NCI-H1092 (cell line): ENCODE measurements at places on chromosomes 6 and 20.

GRCh38 chr6:159203304-159204005 lies 34.3 kb downstream of the FNDC1 start:
- DNase-seq: no peak

DNA sequence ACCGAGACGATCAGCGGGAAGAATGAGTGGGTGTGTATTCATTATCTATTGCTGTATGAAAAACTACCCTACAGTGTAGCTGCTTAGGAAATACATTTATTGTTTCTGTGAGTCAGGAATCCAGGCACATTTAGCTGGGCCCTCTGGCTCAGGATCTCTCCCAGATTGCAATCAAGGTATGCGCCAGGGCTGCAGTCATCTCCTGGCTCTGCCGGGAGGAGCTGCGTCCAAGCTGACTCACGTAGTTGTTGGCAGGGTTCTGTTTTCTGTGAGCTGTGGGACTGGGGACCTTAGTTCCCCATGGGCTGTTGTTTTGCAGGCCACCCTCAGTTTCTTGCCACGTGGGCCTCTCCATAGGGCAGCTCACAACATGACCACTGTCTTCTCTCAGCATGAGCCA lies 68.2 kb upstream of the FUCA2 start:
- DNase-seq: no peak

DNA sequence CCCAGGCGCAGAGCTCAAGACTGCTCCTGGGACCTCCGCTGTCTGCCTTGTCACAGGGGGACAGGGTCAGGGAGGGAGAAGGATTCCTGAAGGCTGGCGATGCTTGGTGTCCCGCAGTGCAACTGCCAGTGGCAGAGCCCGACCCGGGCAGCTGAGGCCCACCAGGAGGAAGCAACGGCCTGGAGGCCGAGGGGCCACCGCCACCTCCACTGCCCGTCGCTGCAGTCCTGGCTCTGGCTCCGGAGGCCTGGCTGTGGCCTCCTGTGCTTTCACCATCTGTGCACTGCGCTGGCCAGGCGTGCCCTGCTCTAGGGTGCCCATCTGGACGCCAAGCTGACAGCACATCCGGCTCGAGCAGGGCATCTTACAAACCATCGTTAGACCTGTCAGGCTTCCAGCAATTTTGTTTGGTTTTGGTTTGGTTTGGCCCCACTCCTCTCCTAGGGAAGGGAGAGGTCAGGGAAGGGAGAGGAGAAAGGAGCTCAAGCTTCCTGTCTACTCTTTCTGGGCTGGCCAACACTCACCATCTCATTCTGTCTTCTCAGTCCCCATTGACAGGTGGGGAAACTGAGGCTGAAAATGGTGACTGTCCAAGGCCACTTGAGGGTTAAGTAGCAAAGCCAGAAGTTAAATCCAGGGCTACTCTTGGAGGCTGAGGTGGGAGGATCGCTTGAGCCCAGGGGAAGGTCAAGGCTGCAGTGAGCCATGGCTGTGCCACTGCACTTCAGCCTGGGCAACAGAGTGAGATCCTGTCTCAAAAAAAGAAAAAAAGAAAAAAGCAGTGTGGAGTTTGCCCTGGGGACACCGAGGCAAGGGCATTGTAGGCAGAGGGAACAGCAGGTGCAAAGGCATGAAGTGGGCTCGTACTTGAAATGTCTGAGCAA lies 37.7 kb upstream of the NOL4L start:
- DNase-seq: no peak

DNA sequence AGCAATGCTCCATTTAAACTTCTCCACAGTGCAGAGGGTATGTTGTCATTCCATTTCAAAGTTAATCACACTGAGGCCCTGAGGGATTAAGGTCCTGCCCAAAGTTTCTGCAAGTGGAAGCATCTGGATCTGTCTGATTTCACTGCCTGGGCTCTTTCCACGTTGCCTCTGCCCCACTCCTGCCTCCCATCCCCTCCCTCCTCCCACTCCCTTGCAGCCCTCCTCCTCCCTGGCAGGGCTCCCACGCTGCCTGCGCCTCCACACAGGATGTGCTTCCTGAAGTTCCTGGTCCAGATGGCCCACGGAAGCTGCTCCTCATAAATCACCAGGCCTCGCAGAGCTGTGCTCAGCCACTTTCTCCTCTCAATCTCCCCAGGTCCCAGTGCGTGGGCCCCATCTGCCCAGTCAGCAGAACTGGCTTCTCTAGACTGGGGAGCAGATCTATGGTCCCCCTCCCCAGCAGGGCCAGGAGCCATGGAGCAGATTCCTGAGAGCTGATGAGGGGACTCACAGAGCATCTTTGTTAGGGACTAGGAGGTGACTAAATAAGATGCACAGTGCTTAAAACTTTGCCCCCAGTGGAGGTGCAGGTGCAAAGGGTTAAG lies 65.4 kb upstream of the MAFB start:
- no peak for DNase-seq

DNA sequence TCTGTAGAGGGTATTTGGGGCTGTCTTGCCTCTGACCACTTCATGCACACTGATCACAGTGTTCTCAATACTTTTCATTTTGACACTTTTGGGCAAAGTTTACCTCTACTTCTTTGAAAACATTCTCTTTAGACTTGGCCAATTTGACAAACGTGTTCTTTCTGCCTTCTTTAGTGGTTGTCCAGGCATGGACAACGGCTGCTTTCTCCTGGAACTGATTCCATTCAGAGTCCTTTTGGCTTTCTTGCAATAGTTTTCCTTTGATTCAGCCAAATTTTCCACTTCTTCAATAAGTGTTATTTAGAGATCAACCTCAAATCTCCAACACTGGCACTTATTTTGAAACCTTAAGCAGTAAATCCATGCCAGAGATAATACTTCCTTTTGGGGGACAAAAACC lies 6.7 kb upstream of the CST9 start:
- DNase-seq: no peak

DNA sequence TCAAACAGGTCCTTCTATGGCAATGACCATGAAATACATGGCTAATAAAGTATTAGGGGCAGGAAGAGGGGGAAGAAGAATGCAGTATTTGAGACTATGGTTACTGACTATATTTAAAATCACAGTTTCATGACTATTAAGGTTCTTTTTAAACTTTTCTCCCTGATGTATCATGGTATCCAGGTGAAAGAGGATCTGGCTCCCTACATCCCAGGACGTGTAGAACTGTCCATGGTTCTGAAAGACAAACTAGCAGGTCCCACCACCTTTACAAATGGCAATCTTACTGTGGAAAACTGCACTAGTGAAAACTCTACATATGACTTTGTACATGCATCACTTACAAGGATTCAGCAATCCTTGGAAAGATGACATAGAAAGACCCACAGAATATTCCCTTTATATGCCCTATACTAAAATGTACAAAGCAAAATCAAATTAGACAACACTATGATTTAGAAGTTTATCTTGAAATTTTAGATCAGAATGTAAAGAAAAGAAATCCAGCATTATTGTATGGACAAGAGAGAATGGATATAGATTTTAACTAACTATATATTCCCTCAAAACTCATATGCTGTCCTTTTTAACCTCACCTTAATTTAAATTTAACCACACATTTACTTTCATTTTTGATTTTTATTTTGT lies 33.5 kb downstream of the RPP21 start:
- no peak for DNase-seq

GRCh38 chr6:157649311-157650260 lies 173.5 kb upstream of the SNX9 start:
- peak; percentile 79 for DNase-seq

GRCh38 chr6:69933239-69933638 lies 66.9 kb downstream of the COL19A1 start:
- DNase-seq: no peak

DNA sequence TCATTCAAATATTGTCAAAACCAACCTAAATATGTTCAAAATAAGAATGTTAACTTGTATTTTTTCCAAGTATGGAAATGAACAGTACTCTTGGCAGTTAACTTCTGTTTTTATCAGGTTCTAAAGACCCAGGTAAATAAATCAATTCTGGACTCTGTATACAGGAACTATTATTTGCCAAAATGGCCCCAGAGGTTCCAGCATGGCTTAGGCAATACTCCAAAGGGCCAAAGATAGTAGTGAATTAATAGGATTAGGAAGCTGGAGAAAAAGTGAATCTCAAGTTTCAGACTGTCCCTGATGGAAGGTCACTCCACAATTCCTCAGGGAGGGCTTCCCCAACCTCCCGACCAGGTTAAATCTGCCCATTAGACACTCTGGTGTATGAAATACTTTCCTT lies 6.7 kb downstream of the BACH2 start:
- DNase-seq: no peak

DNA sequence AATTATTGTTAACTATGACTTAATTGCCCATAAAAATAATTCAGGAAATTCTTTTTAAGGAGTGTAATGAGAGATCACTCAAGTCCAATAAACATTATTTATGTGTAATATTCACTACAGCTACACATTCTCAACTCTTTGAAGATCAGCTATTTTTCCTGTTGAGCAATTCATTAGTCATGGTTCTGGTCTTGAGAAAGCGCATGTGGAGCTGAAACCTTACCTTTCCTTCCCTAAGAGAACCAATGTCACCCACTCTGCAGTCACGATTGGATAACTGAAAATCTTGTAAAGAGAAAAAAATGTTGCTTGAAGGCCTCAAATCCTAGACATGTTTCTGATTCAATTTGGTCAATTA lies 736.9 kb upstream of the MARCKS start:
- DNase-seq: no peak

GRCh38 chr6:96851858-96852257 lies 14.6 kb upstream of the GPR63 start:
- DNase-seq: no peak

- DNase-seq: no peak
These were observed 37.0 kb upstream of the TBC1D7 start for GRCh38 chr6:13365320-13365719.

DNA sequence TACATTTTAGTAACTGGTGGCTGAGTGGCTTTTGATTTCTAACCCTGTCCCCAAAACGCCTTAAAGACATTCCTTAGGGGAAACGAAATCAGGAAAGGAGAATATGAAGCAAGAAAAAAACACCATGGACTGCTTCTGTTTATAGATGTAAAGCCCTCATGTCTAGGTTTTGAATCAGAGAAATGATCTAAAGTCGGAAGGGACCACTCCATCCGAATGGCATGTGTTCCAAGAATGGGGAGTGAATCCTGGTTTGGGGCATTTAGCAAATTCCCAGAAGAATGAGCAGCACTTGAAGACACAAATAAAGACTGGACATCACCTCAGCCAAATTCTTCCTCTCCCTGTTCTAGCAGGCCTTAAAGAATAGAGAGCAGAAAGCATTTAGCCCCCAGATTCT lies 65.6 kb downstream of the CAP2 start:
- no peak for DNase-seq

- DNase-seq: no peak
These were observed 352.4 kb downstream of the LAMA2 start for GRCh38 chr6:129235167-129236000.

DNA sequence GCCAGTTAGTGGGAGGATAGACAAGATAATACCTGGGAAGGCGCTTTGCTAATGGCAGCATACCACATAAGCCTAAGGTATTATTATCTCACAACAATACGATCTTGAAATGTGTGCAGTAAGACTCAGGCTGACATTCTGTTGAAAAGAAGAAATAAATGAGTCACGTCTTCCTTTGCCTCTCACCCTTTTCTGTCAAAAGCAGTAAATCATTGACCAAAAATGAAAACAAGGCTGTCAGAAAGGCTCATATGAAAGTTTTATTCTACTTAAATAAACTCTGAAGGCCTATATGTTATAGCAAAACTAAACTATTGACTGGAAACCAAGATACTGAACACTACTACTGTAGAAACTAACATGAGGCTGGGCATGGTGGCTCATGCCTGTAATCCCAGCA lies 43.1 kb upstream of the IL20RA start:
- no peak for DNase-seq

GRCh38 chr6:119067091-119067490 lies 11.4 kb downstream of the FAM184A start:
- no peak for DNase-seq

DNA sequence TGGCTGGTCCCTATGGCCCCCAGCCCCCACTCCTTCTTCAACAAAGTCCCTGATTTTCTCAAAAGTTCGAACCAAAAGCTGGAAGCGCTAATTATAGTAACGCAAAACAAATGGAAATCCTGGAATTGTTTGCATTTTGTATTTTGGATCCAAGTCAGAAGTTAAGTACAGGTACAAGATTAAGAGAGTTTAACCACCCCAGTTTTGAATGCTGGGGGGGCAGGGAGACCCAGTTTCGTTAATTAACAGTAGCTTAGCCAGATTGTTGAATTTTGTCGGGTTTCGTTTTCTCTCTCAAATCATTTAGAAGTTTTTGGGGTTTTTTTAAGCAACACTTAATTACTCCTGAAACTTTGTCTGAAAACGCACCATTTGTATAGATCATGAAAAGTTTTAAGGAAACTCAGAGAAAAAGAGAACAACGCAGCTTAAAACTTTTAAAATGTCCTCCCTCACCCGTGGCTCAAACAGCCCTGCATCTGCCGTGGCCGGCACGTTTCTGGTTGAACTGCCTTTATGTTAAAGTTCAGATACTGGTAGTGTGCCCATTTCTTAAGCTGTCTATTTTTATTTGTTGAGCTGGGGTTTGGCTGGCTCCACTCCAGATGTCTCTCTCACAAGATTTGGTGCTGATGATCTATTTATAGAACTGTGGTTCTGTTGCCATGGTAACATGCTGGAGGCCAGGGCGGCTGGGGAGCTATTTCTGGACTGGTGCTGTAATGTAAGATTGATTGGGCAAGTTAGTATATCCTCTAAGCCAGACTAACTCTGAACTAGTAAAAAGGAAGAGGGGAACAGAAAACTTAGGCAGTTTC lies 55.0 kb downstream of the GNAS start:
- no peak for DNase-seq

- DNase-seq: no peak
These were observed 39.7 kb downstream of the AGPAT4 start for GRCh38 chr6:161233986-161234661.

GRCh38 chr20:57770852-57771720 lies 61.3 kb upstream of the PMEPA1 start:
- DNase-seq: no peak

DNA sequence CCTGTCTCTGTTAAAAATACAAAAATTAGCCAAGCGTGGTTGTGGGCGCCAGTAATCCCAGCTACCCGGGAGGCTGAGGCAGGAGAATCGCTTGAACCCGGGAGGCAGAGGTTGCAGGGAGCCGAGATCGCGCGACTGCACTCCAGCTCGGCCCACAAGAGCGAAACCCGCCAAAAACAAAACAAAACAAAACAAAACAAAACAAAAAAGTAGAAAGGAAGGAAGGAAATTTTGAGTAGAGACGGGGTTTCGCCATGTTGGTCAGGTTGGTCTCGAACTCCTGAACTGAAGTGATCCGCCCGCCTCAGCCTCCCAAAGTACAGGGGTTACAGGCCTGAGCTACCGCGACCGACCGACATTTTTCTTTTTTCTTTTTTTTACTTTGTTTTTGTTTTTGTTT lies 30.6 kb upstream of the PRSS16 start:
- no peak for DNase-seq

DNA sequence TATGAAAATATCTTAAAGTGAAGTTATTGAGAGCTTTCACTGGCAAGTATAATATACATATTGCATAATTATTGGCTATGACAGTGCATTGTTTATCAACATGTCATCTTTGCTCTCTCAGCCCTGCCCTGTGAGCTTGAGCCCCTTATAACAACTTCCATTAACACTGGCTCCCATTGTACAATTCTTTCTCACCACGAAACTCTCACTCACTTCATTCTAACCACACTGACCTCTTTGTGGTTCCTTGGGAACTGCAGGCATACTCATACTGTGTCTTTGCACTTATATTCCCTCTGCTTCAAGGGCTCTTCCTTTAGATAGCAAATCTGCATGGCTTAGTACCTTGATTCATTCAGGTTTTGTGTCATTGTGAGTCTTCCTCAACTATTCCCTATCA lies 411.8 kb downstream of the CDKAL1 start:
- DNase-seq: no peak
